ENCODE measurements at places on chromosomes 4 and X. TPM values are rescaled to one million over a fixed set of nuclear protein-coding genes. Genes with fewer than 3 reads are reported as not detected.

- no peak for DNase-seq
These were observed 26.4 kb downstream of the NOP14 start for GRCh38 chr4:2936773-2937145.

DNA sequence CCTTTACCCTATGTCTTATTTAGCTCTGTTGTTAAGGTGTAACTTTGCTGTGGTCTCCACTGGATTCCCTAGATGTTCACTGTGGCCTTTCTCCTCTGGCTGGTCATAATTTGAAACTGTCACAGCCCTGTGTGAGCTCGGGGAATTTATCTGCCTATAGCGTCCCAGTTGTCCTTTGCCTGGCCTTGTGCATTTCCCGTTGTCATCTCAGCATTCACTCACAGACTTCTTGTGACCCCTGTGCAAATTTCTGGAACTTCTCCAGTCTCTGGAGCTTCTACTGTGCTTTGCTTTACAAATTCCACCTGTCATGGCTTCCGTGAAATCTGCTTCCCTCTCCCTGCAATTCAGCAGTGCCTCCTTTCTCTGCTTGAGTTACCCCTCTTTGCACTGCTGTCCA, 106.7 kb downstream of the WWC2 start:
- DNase-seq: no peak

DNA sequence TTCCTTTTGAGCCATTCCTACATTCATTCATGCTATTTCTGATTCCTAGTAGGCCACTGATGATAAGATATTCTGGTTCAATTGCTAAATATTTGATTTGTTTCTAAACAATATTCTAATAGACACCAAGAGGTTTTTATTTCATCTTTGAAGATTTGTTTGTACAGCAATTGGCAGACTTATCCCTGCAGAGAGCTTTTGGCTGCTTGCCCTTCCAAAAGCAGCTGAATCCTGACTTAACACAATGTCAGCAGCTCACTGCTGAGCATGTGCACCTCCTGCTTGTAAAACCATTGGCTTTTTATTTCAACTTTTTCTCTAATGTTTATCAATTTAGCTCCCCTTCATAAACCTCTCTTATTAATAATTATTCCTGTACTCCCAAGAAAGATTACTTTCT, 45.3 kb downstream of the MMRN1 start:
- peak; percentile 46 for DNase-seq

GRCh38 chr4:85792376-85793232, 317.7 kb downstream of the ARHGAP24 start:
- peak; percentile 88 for DNase-seq

DNA sequence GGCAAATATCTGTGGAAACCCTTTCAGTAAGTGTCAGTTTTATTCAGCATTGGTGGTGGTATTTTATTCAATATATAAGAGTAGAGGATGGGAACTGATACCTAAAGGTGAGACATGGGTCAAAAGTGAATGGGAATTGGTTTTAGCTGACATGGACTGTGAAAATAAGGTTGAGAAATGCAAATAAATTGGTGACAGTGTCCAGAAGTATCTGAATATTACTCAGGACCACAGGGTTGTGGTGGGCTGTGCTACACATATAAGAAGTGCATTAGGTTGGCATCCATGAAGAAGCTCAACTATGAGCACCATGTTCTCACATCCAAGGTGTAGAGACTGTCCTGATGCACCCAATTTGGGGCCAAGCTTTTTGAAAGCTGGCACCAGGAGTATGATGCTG, 45.0 kb downstream of the ETDC start:
- no peak for DNase-seq

GRCh38 chr4:40377512-40378365, 42.6 kb downstream of the CHRNA9 start:
- no peak for DNase-seq

- no peak for DNase-seq
These were observed 8.7 kb downstream of the SHROOM4 start for GRCh38 chrX:50805276-50805675.

KIAA1210 gene
- total RNA-seq: not detected

PDGFC gene
- 6.7 TPM for total RNA-seq

MAGEB10 gene
- total RNA-seq: not detected

GPR173 gene
- 11.3 TPM for total RNA-seq

Measured in endothelial cell of umbilical vein (primary cell).